ENCODE measurements at places on chromosomes 11 and 22.

- DNase-seq = no peak
Measured at GRCh38 chr11:73218830-73219215, 742 bp downstream of the P2RY2 start.

DNA sequence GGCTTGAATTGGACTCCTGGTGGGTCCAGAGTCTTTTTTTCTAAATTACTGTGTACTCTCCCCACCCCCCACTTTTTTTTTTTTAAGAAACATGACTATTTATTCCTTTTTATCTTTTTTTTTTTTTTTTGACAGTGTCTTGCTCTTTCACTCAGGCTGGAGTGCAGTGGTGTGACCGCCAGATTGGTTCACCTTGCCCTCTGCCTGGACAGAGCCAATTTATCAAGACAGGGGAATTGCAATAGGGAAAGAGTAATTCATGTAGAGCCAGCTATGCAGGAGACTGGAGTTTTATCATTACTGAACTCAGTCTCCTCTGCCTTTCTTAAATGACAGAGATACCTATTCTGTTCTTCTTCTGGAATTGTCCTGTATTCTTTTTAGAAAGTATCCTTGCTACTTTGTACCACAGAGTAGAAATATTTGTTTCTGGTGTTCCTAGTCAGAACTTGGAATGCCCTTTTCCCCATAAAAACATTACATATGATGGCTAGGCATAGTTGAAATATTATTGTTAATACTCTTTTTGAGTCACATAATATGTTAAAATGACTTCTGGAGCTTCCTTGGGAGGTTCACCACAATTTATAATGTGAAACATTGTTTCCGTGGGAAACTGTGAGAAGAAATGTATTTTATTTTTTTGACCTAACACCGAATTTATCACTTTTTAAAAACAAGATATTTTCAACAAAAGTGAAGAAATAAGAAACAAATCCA, 95.6 kb downstream of the UVRAG start:
- DNase-seq = no peak

DNA sequence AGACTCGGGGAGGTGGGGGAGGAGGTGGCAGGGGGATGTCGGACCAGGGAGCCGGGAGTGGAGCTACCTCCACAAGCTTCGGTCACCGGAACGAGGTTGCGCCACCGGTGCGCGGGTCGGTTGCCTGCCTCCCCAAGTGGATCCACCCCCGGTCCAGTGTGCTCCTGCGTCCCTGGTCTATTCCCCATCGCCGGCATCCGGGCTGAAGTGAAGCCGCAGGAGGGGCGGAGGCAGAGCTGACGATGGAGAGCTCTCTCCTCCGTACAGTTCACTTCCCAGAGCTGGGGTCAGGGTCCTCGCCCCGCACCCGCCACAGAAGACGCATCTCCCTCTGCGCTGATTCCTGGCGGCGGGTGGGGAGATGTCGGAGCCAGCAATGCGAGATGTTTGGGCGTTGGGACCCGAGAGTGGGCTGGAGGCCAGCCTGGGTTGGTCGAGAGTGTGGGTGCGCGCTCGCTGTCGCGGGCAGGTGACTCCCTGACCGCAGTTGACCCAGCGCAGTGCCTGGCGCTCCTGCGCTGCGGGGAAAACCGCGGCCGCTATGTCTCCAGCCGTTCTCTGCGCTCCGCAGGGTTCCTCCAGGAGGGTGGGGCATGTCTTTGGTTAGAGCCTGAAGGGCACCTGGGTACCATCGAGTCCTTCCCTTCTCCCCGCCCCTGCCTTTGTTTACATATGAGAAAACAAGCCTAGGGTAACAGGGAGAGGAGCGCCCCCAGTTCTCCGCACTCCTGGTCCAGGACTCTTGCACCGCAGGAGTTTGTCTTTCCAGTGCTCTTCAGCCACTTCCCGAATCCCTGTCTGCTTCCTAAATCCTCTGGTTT, 1.7 kb downstream of the C11orf96 start:
- DNase-seq = peak; percentile 43

- DNase-seq = peak; percentile 32
Measured at GRCh38 chr11:62555464-62556107, 9.0 kb upstream of the AHNAK start.

GRCh38 chr11:20353829-20354434, 9.6 kb upstream of the HTATIP2 start:
- peak; percentile 72 for DNase-seq

DNA sequence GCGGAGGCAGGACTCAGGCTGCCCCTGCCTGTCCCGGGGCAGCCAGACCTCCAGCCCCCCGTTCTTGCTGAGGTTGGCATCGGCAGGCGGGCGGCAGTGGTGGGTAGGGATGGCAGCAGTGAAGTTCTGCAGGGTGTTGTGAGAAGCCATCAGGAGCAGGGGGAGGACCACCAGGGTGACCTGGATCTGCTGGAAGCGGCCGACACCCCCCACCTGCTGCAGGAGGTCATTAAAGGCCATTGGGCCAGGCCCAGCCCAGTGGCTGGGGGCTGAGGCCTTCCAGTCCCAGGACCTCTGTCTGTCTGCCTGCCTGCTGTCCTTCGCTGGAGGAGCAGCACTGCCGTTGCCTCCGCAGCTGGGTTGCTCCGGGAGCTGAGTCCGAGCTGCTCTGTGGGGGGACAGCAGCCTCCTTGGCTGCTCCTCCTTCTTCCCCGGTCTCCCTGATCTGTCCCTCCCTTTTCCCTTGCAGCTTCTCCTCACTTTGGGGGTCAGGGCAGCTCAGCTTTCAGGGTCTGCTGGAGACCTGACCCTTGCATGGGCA, at the start of gene SLC22A6:
TSS of gene SLC22A6 (minus strand) at position 517 of the 541 bp plus-strand sequence. CDS start at position 240, 277 bp downstream.
- no peak for DNase-seq

DNA sequence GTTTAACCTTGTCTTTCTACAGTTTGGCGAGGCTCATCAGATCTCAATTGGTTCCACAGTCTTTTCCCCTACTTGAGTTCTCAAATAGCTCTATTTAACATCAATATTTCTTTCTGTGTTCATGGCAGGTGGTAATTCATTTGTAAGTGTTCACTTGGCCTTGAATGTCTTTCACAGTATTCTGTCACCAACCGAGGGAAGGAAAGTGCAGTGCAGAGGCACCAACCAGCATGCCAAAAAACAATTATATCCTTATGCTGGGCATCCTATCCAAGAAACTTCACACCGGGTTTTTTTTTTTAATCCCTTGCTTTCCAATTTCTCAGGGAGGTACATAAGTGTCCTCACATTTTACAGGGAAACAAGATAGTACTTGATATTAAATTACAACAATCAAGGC, 55.0 kb upstream of the ZC3H12C start:
- DNase-seq = no peak

DNA sequence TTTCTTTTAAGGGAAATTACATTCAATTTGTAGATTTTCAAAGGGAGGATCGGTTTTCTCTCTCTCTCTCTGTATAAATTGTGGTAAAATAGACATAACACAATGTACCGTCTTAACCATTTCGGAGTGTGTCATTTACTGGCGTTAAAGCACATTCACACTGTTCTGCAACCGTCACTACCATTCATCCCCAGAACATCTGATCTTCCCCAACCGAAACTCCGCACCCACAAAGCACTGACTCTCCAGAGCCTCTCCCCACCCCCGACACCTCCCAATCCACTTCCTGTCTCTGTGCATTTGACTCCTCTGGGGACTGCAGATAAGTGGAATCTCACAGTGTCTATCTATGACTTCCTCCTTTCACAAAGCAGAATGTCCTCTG, 15.9 kb upstream of the GRAMD4 start:
- no peak for DNase-seq

GRCh38 chr11:18347471-18348125, 25.2 kb downstream of the GTF2H1 start:
- no peak for DNase-seq

GRCh38 chr11:64776425-64776824, 1.9 kb downstream of the SF1 start:
- DNase-seq = no peak

GRCh38 chr11:86152901-86153300, 84.0 kb upstream of the PICALM start:
- no peak for DNase-seq

DNA sequence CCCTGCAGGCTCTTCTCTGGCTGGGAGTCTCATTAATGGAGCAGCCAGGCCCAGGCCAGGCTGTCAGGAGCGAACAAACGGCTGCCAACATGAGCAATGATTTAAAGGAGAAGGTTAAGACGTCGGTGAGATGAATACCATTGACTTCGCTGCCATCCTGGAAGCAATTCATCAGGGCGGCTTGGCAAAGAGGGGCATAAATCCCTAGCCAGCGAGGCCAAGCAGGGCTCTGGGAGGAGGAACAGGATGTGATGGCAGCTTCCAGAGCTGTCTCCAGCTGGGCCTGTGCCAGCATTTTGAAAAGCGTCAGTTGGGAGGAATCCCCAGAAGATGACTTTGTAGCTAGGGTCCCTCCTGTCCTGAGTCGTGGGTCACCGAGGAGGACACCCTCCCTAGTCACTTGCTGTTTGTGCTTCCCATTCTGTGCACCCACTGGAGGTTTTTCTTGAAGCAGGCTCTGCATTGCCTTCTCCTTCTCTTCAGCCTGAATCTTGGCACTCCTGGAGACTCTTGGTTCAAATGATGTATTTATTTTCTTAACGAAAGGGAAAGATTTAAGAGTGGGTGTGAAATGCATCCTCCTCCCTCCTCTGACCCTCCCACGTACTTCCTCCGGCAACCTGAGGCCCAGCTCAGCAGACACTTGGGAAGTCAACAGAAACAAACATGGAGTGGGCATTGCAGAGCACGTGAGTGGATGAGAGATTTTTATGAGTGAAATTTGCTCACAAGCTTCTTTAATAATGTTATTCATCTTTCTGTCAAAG, 476.3 kb upstream of the CADM1 start:
- DNase-seq = no peak

GRCh38 chr11:538431-539051, 1.2 kb downstream of the LRRC56 start:
- no peak for DNase-seq

GRCh38 chr22:23692598-23693291, 1.9 kb downstream of the RGL4 start:
- peak; percentile 37 for DNase-seq

- no peak for DNase-seq
Measured at GRCh38 chr11:1352696-1353382, 36.9 kb upstream of the BRSK2 start.

- peak; percentile 84 for DNase-seq
Measured at GRCh38 chr22:36144886-36145541, 15.5 kb downstream of the APOL3 start.

- peak; percentile 35 for DNase-seq
Measured at GRCh38 chr22:22802339-22802970, 85.2 kb upstream of the IGLL5 start.

DNA sequence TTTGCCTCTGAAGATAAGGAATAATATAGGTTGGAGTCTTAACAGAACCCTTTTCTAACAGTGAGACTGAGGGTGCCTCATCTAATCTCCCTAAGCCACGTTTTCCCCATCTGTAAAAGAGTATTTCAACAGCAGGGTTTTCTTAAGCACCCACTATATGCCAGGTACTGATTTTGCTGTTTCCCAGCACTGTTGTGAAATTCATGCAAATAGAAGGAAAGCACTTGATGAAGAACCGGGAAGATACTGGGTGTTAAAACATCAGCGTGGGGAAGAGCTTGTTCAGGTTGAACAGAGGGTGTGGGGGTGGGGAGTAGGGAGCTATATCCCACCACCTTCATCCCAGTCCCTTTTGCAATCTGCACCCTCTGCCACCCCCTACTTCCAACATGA, 2.8 kb downstream of the HMOX1 start:
- no peak for DNase-seq

- DNase-seq = peak; percentile 70
Measured at GRCh38 chr11:10314199-10315072, 9.6 kb downstream of the ADM start.

GRCh38 chr11:1652771-1653540, 23.4 kb downstream of the KRTAP5-5 start:
- peak; percentile 84 for DNase-seq

DNA sequence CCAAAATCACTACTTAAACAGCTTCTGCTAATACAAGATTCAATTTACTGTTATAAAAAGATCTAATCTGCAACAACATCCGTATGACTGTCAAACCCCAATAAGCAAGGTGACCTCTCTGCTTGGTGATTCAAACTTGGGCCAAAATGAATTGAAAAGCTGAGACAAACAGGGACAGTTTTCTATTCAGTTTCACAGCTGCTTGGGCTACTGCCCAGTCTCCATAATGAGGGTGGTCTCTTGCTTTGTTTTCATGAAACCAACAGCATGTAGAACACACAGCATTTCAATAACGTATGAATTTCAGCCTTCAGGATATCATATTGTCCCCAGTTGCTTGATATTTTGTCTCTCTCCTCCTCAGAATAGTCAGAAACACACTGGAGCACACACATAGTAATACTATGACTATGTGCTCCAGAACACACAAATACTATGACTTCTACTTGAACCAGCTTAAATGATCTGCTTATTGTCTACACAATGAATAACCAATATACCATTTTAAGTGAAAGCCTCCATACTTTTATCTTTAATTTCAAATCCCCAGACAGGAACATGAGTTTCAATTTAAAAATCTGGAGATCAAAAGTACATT, 285.0 kb downstream of the TTC28 start:
- no peak for DNase-seq

All from GM23338 (cell line).